ENCODE measurements at places on chromosomes 3 and 15.
A peak's percentile ranks its signal among the peaks of the same experiment; 100 is the strongest.

- DNase-seq = no peak
These were observed 268.5 kb upstream of the CTNNB1 start for GRCh38 chr3:40930756-40931155.

DNA sequence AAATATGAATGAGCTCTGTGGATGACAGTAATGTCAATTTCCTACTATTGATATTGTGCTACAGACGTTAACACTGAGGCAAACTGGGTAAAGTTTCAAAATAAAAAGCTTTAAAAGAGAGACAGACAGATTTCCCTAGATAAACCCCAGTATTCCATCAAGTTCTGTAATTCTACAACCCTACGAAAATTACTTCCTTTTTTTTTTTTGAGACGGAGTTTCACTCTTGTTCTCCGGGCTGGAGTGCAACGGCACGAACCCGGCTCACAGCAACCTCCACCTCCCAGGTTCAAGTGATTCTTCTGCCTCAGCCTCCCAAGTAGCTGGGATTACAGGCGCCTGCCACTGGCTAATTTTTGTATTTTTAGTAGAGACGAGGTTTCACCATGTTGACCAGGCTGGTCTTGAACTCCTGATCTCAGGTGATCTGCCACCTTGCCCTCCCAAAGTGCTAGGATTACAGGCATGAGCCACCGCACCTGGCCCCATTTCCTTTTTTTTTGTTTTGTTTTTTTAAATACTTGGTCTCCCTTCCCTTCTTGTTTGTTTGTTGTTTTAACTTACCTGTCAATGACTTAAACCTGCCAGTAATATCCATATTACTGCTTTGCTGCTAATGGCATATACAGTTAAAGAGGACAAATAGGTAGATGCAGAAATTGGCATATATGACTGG is 57.2 kb downstream of the CBLB start:
- DNase-seq = no peak

DNA sequence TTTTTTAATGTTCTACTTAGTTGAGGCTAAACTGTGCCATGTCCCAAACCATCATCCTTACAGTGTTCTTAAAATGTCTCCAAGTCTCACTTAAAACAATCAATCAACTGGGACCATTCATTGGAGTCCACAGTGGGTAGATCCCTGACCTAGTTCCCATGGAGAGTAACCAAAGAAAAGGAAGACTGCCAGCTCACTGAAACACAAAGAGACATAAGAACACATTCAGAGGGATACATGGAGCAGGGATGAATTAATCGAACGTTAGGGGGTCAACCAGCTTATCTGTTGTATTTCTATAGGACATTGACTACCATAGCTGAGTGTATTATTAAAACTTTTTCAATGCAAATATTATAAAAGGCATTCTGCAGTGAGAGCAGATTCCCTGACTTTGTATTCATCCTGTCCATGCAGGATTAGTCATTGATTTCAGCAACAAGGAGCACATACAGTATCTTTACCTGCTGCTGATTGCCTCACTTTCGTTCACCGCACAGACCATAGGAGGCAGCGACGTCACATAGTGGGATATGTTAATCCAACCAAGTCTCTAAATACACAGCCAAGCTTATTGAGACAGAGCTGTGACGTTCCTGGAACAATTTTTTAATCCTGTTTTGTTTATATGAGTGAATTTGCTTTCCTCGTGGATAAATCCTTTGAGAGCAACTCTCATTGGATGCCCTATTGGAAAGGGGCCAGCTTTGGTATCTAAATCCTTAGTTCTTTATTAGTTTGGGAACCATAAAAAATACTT is 364.9 kb upstream of the RBMS3 start:
- no peak for DNase-seq

DNA sequence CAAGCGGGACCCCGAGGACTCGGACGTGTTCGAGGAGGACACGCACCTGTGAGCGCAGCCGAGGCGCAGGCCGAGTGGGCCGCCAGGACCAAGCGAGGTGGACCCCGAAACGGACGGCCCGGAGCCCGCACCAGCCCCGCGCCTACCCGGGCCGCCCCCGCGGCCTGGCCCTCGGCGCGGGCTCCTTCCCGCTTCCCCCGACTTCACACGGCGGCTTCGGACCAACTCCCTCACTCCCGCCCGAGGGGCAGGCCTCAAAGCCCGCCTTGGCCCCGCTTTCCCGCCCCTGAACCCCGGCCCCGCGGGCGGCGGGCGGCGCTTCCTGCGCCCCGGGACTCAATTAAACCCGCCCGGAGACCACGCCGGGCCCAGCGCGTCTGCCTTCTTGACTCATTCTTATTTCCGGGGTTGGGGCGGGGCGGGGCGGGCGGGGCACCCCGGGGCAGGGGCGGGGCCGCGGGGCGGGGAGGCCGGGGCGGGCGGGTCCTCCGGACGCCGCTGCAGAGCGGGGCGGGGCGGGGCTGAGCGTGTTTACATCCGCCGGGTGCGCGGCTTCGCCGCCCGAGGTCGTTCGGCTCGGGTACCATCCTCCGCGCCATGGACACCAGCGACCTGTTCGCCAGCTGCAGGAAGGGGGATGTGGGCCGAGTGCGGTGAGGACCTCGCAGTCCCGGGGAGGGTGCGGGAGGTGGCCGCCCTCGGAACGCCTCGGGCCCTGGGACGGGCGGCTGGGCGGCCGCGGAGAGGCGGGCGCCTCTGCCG is at the start of gene ABTB1:
ABTB1 (plus strand) TSS at position 524 of the 762 bp plus-strand sequence; CDS start at position 598, 74 bp downstream.
- peak; percentile 77 for DNase-seq

DNA sequence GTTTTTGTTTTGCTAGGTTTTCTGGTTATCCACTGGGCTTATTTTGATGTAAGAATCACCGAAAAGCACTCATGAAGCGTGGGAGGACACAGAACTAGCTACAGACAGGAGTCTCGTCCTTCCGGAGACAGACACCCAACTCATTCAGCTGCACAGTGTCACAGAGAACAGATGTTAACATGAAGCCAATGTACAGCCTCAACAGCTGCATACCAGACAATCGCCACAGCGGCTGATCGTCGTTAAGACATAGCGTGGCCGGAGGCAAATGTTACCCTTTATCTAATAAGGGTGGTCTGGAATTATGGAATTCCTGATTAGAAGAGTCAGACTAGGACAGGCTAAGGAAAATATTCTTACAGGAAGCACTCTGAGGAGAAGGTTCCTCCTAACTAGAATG is 1.1 kb upstream of the PYGO1 start:
- no peak for DNase-seq

- no peak for DNase-seq
These were observed 3.4 kb upstream of the PXK start for GRCh38 chr3:58329150-58329921.

- no peak for DNase-seq
These were observed 35.6 kb upstream of the FLNB start for GRCh38 chr3:57972531-57973111.

DNA sequence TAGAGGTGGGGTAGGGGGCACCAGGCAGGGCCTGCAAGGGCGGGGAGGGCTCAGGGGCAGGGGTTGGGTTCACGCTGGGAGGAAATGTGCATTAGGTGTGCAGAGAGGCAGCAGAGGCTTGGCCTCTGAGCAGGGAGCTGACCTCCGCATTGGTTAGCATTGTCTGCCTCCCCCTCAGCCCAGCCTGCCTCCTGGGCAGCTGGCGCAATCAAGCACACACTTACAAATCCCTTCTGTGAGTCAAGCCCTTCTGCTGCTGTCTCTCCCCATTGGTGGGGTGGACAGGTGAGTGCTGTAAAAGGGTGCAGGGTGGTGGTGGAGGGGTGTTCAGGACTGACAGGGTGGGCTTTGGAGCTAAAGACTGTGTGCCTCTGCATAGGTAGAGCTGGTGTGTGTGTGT is 9.3 kb downstream of the LOXL1 start:
- DNase-seq = no peak

- no peak for DNase-seq
These were observed 41.6 kb upstream of the BDH1 start for GRCh38 chr3:197597335-197597734.

DNA sequence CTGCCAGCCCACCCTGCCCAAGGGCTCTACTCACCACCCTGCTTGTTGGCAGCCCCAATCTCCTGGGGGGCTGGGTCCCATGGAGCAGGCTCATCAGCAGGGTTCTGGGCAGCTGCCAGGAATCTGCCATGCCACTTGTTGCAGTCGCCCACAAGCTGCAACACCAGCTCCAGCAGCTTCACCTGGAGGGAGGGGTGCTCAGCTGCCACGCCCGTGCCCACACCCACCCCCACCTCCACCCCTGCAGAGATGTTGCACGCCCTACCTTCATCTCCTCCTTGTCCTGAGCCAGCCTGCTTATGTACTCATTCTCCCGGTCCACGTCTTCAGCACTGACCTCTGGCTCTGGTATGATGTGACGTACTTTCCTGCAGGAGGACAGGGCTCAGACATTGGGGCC is 77.9 kb upstream of the C2CD4B start:
- no peak for DNase-seq

DNA sequence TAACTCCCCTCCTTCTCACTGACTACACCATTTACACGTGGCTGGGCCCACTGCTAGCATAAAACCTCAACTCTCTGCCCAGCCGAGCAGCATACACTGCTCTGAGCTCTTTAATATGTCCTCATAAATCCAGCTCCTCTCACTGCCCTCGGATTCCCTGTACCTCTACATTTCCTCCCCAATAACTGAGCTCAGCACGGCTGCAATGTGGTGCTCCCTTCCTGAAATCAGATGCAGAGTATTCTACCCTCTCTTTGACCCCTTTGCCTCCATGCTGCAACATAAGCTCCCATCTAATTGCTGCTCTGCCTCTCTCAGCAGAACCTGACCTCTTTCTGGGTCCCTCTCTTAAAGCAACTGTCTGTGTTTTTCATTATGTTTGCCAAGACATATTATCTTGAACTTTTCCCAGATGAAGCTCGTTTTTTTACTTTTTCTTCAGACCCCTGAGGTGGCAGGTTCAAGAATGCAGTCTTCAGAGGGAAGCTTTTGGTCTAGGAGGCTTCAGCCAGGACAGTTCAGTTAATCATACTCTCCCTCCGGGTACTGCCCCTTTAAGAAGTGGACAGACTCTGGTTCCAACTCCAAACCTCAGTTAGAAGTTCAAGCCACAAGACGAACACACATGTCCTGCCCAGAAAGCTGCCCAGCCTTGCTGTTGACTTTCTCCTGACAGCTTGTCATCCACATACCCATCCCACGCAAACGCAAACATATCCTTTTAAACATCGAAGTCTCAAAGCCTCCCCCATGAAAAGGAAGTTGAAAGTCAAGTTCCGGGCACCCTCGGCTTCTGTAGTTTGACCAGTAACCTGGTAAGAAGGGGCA is 81.1 kb upstream of the NEO1 start:
- DNase-seq = no peak

GRCh38 chr3:71307991-71308697 is 275.4 kb downstream of the FOXP1 start:
- no peak for DNase-seq

- no peak for DNase-seq
These were observed 18.5 kb downstream of the ABHD6 start for GRCh38 chr3:58256061-58256460.

DNA sequence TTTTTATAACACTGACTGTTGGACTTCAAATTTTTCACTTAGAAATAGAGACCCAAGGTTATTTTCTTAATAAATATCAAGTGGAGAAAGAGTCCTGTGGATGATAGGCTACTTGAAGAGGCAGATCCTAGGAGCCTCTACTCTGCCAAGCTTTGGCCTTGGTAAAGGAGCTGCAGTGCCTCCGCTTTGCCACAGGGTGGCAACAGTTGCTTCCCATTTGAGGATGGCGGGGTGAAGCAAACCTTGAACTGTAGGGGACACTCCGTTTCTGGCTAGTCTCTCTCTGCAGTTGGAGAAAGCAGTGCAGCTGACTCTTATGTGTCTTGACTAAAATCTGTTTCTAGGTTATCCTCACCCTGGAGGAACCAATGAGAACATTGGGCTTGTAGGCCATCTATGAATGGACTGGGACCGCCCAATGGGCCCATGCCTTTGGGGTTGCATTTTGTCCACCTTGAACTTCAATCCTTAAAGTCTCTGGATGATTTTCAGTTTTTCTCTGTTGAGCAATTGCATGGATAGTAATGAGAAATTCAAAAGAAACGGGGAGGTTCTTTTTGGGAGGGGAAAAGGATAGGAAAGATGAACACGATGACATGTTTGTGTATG is 9.8 kb downstream of the SCG5 start:
- no peak for DNase-seq

DNA sequence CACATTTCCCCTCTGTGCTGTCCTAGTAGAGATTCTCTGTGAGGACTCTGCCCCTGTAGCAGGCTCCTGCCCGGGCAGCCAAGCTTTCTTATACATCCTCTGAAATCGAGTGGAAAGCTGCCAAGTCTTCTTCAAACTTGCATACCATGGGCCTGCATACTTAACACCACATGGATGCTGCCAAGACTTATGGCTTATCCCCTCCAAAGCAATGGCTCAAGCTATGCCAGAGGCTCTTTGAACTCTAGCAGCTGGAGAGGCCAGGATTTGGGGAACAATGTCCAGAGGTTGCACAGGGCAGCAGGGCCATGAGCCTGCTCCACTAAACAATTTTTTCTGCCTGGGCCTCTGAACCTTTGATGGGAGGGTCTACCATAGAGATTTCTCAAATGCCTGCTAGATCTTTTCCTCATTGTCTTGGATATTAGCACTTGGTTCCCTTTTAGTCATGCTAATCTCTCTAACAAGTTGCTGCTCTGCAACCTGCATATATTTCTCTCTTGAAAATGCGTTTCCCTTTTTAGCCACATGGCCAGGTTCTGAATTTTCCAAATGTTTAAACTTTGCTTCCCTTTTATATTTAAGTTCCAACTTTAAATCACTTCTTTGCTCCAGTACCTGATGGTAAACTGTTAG is 6.1 kb upstream of the PLSCR4 start:
- no peak for DNase-seq

GRCh38 chr3:188292827-188293226 is 138.9 kb downstream of the LPP start:
- DNase-seq = no peak

- DNase-seq = no peak
These were observed 56.0 kb downstream of the KAT2B start for GRCh38 chr3:20096135-20096685.

GRCh38 chr15:77180270-77180669 is 109.4 kb upstream of the TSPAN3 start:
- no peak for DNase-seq

DNA sequence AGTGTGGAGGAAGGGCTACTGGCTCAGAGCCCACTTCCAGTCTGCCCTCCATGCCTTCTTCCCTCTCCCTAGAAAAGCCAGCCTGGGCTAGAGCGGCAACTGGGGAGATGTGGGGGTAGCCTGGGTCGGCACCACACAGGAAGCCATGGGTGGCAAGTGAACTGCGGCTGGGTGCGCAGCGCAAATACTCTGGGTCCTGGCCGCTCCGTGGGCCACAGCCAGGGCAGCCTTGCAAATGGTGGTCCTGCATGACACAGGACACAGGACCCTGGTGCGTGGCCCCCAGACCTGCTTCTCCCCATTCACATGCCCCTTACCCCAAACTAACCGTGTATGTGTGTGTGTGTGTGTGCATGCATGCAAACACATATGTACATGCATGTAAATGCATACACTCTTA is 25.7 kb downstream of the PRKCD start:
- no peak for DNase-seq

DNA sequence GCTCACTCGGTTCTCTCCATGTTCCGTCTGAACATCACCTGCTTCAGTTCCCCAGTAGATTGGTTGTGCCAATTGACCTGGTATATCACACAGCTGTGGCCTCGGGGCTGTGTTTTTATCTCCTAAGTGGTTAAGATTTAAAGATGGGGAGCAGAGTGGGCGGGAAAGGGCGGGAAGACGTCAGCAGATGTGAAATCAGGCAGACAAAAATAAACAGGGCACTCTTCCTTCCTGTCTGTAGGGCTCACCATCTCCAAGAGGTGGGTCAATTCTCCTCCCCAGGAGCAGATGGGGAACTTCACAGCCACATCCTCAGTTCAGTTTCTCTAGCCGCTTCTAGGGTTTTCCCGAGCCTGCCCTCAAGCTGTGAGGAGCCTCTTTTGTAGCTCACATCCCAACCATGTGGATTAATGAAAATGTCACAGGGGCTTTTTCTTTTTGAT is 26.8 kb upstream of the LIMD1 start:
- DNase-seq = no peak

Data from effector CD8-positive, alpha-beta T cell (primary cell).